AG08395 (cell line): ENCODE measurements at places on chromosomes 16 and 17.

- DNase-seq = no peak
Measured at GRCh38 chr17:58829172-58829637, 73.6 kb downstream of the PPM1E start.

DNA sequence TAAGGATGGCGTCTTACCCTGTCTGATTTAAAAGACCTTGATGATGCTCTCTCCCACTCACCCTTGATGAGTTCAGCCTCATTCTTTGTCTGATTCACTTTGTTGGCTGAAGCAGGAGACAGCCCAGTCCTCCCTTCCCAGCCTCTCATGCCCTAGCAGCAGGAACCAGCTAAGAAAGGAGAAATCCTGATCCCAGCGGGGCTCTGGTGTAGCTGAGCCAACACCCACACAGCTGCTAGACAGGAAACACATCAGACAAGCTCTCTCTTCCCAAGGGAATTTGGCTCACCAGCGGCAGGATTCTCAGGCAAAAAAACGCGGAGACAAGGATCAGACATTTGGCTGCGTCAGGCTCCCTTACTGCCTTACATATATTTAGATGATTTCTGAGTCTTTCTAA, 211.5 kb downstream of the CDH11 start:
- DNase-seq = peak; percentile 88

DNA sequence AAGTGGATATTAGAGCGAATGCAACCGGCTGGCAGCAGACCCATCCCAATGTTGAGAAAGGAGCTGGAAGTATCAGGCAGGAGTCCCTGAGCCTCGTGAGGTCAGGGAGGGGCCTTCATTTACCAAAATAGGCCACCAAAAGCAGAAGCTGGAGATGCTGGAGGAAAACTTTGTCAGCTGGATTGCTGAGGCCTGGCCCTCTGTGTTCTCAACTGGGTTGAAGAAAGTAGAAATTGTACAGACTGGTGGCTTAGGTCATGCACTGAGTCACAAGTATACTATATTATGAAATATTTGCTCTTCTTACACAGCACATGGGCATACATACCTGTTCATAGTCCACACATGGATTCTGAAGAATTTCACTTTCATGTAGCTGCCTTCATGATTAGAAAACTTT, 23.2 kb upstream of the TEKT3 start:
- no peak for DNase-seq

DNA sequence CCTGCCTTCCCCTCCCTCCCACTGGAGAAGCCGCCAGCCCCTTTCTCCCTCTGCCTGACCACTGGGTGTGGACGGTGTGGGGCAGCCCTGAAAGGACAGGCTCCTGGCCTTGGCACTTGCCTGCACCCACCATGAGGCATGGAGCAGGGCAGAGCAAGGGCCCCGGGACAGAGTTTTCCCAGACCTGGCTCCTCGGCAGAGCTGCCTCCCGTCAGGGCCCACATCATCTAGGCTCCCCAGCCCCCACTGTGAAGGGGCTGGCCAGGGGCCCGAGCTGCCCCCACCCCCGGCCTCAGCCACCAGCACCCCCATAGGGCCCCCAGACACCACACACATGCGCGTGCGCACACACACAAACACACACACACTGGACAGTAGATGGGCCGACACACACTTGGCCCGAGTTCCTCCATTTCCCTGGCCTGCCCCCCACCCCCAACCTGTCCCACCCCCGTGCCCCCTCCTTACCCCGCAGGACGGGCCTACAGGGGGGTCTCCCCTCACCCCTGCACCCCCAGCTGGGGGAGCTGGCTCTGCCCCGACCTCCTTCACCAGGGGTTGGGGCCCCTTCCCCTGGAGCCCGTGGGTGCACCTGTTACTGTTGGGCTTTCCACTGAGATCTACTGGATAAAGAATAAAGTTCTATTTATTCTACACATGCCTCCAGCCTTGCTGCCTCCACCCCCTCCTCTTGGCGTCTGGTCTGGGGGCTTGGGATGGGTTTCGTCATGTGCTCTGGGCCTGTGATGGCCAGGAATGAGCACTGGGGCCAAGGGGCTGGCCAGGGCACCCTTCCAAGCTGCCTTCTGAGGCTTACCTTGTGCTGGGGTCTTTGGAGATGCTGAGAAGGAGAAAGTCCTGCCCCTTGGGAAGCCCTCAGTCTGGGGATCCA, 7.3 kb downstream of the GJD3 start:
- DNase-seq = no peak

- peak; percentile 27 for DNase-seq
Measured at GRCh38 chr16:85969159-85969558, 70.2 kb downstream of the IRF8 start.

GRCh38 chr16:66623755-66624154, 19.3 kb downstream of the CMTM3 start:
- DNase-seq = no peak
